ENCODE measurements at places on chromosomes 11 and 22.

GRCh38 chr11:32792948-32793475, 1.4 kb downstream of the CCDC73 start:
- DNase-seq: no peak

GRCh38 chr11:132137981-132138313, 767.5 kb downstream of the NTM start:
- no peak for DNase-seq

DNA sequence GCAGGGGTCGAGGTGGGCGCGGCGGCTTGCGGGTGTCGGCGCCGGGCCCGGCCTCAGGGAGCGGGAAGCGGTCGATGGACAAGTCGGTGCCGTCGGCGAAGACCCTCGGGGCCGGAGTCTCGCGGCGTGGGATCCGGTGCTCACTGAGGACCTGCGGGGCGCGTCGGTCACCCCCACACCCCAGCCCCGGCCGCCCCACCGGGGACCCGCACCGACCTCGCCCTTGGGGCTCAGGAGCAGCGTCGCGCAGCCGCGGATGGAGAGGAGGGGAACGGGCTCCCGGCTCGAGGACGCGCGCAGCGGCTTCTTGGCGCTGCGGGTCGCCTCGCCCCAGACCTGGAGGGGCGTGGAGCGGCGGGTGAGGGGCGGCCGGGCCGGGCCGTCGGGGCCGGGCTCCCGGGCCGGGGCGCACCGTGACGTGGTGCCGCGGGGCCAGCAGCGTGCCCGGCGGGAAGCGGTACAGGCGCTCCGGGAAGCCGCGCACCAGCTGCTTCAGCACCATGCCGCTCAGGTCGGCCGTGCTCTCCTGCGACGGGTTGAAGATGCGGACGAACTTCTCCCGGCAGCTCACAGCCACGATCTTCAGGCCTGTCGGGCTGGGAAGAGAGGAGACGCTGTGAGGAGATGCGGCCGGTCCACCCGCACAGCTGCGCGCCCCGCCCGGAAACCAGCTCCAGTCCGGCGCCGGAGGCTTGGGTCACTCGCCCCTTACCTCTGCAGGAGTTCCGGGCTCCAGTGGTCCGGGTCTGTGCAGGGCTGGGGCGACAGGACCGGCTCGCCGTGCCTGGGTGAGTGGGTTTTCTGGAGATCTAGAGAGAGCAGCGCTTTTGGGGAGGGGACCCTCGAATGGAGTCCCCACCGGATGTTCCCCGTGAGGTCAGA, 4.5 kb downstream of the LMNTD2 start:
- no peak for DNase-seq

DNA sequence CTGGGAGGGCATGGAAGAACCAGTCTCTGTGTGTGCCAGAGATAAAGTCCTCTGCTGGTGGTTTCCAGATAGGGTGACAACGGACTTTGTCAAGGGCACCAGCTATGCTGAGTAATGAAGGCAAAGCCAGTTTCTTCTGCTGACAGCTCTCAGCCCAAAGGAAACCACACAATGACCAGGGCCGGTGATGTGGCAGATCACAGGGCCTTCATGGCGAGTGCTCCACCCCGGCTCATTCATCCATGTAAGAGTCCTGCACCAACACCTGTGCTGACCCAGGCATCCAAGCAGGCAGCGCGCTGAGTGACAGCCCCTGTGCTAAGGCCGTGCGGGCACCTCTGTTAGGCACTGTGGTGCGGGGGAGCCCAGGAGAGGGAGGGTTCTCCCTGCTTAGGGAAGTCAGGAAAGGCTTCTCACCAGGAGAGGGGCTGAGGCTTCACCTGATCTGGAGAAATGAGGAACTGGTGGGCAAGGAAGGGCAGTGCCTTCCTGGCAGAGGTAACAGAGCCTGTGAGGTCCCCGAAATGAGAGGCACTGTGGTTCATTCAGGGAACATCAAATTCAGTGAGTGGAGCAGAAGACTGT, 33.8 kb downstream of the TP53I11 start:
- DNase-seq: no peak

- no peak for DNase-seq
Observed at GRCh38 chr11:6992457-6993417, 27.4 kb downstream of the ZNF214 start.

GRCh38 chr22:35837101-35837727, 119.5 kb downstream of the APOL5 start:
- no peak for DNase-seq

DNA sequence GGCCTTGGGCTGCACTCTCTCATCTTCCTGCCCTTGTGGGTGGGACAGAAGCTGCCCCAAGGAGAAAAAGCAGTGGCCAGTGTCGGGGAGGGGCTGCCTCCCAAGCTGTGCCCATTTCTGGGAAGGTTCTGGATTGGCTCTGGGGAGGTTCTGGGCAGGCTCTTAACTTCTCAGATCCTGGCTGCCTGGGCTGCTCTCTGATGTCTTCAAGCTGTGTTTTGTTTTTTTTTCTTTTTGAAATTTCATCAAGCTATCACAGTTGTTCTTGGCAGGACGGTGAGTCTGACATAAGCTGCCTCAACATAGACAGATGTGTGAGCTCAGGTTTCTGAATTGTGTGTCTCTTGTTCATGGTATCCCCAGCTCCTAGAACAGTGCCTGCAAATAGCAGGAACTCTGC, 1032.0 kb downstream of the BRD1 start:
- no peak for DNase-seq

DNA sequence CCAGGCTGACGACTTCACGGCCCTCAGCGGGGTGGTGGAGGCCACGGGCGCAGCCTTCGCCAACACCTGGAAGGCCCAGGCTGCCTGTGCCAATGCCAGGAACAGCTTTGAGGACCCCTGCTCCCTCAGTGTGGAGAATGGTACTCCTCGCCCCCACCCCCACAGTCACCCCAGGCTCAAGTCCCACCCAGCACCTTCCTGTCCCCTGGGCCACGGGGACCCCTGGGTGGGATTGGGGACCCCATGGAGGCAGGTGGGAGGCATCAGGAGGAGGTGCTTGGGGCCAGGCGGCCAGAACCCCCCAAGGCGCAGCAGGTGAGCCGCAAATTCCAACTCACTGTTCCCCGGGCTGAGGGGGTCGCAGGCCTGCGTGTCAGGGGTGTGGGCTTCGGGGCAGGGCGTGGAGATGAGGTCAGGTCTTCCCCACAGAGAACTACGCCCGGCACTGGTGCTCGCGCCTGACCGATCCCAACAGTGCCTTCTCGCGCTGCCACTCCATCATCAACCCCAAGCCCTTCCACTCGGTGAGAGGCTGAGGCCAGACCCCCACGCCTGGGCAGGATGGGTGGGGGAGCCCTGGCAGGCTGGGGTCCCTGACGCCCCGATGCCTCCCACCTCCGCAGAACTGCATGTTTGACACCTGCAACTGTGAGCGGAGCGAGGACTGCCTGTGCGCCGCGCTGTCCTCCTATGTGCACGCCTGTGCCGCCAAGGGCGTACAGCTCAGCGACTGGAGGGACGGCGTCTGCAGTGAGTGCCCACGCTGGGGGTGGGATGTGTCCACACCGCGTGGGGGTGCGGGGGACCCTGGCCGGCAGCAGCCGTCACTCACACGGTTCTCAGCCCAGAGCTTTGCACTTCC, 9.4 kb downstream of the MUC5B start:
- DNase-seq: no peak

DNA sequence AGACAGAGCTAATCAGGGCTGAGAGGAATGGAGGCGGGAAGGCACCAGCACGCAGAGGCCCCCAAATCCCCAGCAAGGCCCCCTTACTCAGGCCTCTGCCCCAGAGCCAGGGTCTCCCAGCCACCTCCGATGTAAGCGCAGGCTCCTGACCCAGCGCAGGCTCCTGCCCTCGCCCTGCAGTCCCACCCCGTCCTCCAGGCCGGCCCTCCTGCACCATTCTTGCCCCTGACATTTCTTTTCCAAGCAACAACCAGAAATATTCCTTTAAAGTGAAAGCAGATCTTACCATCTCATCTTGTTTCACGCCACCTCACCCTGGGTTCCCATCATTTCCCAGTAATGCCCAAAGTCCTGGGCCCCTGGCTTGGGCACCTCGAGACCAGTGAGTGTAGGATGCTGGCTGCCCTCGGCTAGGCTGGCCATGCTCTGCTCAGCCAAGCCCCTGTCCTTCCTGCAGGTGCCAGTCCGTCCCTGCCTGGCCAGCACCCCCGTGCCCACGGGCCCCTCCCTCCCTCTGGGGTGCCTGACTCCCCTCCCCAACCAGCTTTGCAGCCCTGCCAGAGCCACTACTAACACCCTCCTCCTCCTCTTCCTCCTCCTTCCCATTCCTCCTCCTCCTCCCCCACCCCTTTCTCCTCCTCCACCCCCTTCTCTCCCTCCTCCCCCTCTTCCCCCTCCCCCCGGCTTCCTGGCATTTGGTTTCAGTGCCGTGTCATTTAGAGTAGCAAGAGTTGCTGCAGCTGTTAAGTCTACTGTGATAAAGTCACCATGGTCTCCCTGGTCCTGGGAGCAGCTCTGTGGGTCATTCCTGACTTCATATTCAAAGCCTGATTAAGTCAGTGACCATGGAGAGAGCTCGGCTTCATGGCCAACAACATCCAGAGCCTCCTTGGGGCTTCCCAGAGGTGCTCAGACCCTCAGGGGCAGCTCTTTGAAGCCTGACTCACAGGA, 78.7 kb downstream of the PIWIL3 start:
- no peak for DNase-seq

- no peak for DNase-seq
Observed at GRCh38 chr11:2128130-2128510, 11.1 kb downstream of the IGF2 start.

GRCh38 chr11:112212710-112213109, 13.5 kb upstream of the PTS start:
- no peak for DNase-seq

GRCh38 chr11:42526426-42526825, 785.4 kb upstream of the API5 start:
- DNase-seq: no peak

- no peak for DNase-seq
Observed at GRCh38 chr11:94171693-94172440, 43.2 kb downstream of the PANX1 start.

- no peak for DNase-seq
Observed at GRCh38 chr11:126090452-126090851, 27.8 kb upstream of the CDON start.

DNA sequence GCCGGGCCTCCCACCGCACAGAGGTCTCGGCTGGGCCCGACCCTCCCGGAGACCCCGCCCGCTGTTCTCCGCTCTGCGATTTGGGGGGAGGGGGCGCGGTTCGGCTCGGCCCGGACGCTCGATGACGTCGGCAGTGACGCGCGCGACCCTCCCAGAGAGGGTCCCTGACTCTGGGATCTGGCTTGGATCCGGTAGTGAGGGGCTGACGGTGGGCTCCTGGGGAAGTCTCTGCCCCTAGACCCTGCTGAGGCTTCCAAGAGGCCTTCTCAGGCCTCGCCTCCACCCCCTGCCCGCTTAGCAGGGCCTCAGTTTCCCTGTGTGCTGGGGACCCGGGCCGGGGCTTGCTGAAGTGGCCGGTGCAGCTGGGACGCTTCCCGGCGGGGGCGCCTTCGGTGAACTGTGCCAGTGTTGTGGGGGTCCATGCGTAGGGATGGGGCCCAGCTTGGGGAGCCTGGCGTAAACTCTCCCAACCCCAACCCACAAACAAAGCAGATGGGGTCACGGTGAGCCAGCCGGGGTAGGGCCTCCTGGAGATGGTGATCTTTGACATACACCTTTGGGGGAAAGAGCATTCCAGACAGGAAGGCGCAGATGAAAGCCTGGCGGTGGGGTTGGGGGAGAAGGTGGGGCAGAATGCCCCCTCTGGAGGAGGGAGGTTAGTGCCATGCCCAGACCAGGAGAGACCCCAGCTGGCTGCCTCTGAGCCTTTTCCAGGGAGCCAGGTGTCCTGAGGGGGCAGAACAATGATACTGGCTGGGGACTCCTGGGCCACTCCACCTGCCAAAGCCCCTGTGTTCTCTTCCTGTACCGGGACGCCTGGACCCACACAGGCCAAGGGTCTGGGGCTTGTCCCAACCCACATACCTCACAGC, 1.0 kb downstream of the B4GALNT4 start:
- DNase-seq: no peak

- DNase-seq: no peak
Observed at GRCh38 chr22:40022536-40023240, 27.9 kb downstream of the FAM83F start.

DNA sequence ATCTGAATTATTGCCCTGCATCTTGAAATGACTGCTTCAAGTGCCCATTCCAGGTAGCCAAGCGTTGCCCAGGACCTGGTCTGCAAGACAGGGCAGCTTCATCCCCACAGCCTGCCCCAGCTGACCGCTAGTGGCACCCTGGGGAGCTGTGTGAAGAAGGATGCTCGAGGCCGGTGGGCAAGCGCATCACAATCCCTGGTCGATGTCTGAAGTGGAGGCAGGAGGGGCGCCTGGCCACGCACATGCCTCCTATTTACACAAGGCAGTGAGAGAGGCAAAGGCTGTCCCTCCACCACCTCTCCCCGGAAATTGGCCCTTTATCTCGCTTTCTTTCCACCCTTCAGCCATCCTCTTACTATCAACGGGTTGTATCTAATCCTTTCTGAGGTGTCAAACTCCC, 28.1 kb upstream of the PHF21A start:
- DNase-seq: no peak

GRCh38 chr11:106853850-106854401, 164.3 kb downstream of the GUCY1A2 start:
- DNase-seq: no peak

- no peak for DNase-seq
Observed at GRCh38 chr11:30150425-30150824, 80.4 kb upstream of the FSHB start.

GRCh38 chr11:45876401-45876800, 9.1 kb upstream of the MAPK8IP1 start:
- DNase-seq: no peak

DNA sequence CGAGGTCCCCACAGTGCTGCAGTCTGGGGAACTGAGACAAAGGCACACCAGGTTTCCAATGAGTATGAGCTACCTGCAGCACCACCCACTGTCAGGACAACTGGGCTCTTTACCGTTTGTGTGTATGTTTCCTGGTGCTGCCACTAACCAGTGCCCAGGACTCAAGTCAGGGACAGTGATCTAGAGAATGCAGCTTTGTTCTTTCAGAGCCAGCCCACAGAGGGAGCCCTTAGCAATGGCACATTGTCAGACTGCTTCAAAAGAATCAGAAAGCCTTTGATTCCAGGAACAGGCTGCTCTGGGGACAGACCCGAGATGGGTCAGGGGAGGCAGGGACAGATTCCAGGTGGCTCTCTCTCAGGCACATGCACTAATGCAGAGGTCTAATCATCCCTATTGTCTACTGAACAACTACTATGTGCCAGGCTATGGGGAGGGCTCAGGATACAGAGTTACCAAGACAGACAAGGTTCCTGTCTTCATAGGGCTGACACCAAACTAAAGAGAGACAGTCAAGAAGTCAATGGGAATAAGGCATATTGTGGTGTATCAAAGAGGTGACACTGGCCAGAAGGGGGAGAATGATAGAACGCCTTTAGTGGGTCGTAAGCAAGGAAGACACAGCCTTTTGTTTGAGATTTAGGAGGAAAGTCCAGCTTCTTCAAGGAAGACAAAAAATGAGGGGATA, 103.7 kb downstream of the VPREB1 start:
- DNase-seq: no peak

DNA sequence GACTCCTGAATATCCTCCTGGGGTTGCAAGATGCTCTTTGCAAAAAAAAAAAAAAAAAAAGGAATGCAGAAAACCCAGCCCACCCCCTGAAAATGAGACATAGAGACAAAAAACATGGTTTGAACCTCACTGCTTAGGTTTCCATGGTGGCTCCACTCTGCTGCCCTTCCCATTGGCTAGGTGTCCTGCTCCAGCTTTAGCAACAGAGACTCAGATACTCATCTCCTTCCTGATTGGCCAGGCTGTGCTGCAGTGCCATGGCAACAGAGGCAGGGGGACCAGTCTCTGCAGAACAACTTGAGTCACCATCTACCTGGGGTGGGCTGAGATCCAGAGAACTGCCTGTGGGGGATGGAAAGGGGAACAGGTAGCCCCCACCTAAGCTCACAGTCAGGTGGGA, 17.4 kb upstream of the YWHAH start:
- no peak for DNase-seq

- peak; percentile 48 for DNase-seq
Observed at GRCh38 chr22:30262917-30263741, 3.5 kb downstream of the OSM start.
